CD4-positive, alpha-beta T cell treated with Interleukin-6 at 100 ng/mL for 8 hours (primary cell): ENCODE measurements at places on chromosomes 4 and X.

GRCh38 chrX:115589419-115589818 is 28.4 kb downstream of the PLS3 start:
- no peak for DNase-seq

GRCh38 chr4:139242511-139243051 is 37.4 kb downstream of the MGARP start:
- DNase-seq = no peak

- no peak for DNase-seq
Measured at GRCh38 chrX:123909523-123909922, 49.7 kb downstream of the XIAP start.

GRCh38 chr4:82892467-82892802 is 1.5 kb upstream of the SEC31A start:
- DNase-seq = no peak

DNA sequence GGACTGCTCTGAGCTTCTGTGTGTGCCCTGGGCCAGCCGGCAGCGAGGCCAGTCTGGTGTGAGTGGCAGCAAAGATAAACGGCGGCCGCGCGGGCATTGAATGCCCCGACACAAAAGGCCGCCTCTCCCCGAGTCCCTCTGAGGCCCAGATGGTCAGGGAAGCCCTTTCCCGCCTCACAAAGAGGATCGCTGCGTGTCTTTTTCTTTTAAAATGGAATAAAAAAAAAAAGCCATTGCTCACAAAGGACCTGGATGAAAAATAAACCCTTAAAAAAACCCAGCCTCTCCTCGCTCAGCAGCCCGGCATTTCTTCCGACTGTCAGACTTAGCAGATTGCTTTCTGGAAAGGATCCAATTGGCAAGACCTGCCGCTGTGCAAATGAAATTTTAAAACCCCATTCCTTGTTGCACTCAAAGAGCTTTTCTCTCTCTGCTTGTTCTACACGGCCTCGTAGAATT is 578.7 kb downstream of the BCOR start:
- DNase-seq = no peak

DNA sequence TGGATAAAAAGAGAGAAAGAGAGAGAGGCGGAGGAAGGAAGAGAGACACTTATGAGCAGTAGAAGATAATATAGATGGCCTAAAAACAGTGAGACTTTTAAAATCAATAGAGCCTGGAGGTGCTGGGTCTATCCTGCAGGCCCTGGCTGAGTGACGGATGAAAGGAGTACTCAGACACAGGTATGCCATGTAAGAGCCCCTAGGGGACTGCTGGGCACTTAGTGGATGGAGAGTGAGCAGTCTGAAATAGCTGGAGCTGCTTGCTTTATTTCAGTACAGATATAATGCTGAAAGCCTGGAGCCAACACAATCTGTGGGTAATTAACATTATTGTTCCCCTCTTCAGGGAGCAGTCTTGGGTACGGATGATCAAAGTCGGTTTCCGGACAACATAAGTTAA is 578.6 kb downstream of the SPOCK3 start:
- no peak for DNase-seq

GRCh38 chr4:6325788-6326290 is 56.2 kb downstream of the WFS1 start:
- no peak for DNase-seq

DNA sequence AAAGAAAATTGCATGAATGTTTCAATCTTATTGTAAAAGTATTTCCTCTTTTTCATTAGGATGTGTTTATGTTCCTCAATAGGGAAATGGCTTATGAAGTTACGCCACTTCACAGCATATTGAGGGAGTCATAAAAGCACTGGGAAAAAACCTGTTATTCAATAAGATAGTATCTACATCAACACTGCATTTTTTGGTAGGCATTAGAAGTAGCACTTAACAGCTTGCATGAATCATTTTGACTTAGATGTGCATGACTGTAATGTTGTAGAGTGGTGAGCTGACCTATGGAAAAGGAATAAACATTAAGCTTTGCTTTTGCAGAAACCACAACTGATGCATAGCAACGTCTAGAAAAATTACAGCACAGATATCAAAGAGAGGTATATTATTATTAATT is 111.2 kb upstream of the GRXCR1 start:
- DNase-seq = no peak

- no peak for DNase-seq
Measured at GRCh38 chrX:31563792-31564191, 492.0 kb upstream of the FTHL17 start.

GRCh38 chrX:2967998-2968909 is 38.1 kb upstream of the ARSH start:
- DNase-seq = no peak

GRCh38 chrX:1093586-1094421 is 118.6 kb downstream of the CRLF2 start:
- DNase-seq = no peak

GRCh38 chr4:13151194-13151593 is 332.9 kb downstream of the RAB28 start:
- no peak for DNase-seq

GRCh38 chr4:1711571-1712215 is 426 bp downstream of the SLBP start:
- no peak for DNase-seq

DNA sequence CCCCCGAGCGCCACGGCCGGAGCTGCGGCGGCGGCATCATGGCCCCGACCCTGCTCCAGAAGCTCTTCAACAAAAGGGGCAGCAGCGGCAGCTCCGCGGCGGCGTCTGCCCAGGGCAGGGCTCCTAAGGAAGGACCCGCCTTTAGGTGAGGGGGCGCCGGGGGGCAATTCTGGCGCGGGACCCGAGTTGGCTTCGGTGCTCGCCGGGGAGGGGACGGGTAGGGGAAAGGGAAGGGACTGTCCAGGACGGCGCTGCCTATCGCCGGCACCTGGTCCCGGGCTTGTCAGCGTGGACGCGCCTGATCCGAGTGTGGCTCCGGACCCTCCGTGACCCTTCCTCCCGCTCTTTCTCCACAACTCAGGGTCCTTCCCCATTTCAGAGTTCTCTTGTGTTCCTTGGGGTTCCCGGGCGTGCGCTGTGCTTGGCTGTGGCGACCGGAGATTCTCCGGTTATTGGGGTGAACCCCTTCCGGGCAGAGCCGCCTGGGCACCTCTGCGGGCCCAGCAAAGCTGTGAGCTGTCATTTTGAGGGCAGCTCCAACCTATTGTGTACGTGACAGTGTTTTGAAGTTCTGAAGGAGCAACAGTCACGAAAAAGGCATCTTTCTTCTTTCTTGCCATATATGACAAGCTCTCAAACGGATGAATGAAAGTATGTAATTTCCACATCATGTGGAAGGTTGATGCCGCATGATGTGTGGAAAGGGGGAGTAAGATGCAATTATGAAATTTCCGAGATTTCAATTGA is 522 bp downstream of the FNIP2 start:
- peak; percentile 46 for DNase-seq

DNA sequence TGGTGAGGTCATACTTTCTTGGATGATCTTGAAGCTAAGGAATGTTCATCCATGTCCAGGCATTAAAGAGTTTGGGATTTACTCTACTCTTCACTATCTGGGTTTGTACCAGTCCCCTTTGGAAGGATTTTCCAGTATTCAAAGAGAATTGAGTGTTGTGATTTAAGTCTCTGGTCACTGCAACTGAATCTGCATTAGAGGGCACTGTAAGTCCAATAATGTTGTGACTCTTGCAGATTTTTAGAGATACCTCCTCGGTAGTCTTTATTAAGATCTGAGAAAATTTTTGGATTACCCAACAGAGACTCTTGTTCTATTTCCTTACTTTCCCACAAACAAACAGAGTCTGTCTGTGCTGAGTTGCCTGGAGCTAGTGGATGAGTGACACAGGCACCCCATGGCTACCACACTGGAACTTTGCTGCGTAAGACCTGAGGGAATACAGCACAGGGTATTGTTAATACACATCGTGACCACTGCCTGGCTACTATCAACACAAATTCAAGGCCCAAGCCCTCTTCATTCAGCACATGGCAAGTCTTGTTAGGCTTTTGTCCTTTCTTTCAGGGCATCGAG is 357.1 kb upstream of the KLHL4 start:
- DNase-seq = no peak
